ENCODE measurements at places on chromosomes 16 and 17. TPM values are rescaled to one million over a fixed set of nuclear protein-coding genes. Genes with fewer than 3 reads are reported as not detected.

Gene AURKB
- total RNA-seq = 17.6 TPM

Gene CDK3
- 1.5 TPM for total RNA-seq

Gene CA5A
- total RNA-seq = not detected

Gene ADAMTS18
- 81.7 TPM for total RNA-seq

Gene CTDNEP1
- 38.5 TPM for total RNA-seq

Gene BRCA1
- total RNA-seq = 5.2 TPM

Gene CNTNAP4
- total RNA-seq = not detected

Gene TRAP1
- 110 TPM for total RNA-seq

All from vein endothelial cell (primary cell).